Foreskin keratinocyte (primary cell): ENCODE measurements at places on chromosomes 12 and 14. TPM values are rescaled to one million over a fixed set of nuclear protein-coding genes. Genes with fewer than 3 reads are reported as not detected.

The KRT71 gene
- not detected in 2 replicates for total RNA-seq

The FAM90A1 gene
- total RNA-seq, result 0.28 and 0.41 TPM in 2 replicates

The HCAR3 gene
- 0.92 and 1.2 TPM in 2 replicates for total RNA-seq

The TMEM120B gene
- 9.9 and 10.4 TPM in 2 replicates for total RNA-seq

The CCDC198 gene
- total RNA-seq, result not detected in 2 replicates

The PMEL gene
- 0.85 and 1.3 TPM in 2 replicates for total RNA-seq

DNA sequence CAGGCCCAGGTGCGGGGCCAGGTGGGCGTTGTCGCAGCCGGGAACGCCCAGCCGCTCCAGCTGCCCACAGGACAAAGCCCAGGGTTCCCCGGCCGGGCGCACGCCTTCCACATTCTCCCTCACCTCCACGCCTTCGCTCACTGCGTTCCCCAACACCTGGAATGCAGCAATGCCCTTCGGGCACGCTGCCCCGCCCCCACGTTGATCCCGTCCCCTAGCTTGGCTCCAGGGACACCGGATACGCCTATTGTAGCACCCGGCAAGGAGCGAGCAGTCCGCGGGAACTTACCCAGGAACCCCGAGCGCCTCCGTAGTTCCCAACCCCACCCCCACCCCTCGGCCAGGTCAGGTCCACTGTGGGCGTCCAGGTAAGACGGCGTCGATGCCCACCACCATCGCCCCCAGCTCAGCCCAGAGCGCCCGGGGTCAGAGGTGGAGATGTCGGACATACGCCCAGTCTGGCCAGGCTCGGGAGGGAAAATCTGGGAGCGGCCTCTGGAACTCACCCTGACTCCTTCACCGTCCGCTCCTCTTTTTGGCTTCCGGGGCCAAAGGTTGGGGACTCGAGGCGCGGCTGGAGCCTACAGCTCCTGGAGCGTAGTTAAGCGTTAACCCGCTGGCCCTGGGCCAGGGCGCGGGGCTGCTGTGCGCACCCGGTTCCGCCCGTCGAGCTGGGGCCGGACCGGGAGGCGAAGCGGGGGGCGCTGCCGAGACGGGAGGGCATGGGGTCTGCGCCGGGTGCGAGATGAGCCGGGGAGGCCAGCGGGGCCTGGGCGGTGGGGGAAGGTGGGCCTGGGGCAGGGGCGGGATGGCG lies 594 bp upstream of the CEP170B start:
- peak; percentile 80 for DNase-seq

DNA sequence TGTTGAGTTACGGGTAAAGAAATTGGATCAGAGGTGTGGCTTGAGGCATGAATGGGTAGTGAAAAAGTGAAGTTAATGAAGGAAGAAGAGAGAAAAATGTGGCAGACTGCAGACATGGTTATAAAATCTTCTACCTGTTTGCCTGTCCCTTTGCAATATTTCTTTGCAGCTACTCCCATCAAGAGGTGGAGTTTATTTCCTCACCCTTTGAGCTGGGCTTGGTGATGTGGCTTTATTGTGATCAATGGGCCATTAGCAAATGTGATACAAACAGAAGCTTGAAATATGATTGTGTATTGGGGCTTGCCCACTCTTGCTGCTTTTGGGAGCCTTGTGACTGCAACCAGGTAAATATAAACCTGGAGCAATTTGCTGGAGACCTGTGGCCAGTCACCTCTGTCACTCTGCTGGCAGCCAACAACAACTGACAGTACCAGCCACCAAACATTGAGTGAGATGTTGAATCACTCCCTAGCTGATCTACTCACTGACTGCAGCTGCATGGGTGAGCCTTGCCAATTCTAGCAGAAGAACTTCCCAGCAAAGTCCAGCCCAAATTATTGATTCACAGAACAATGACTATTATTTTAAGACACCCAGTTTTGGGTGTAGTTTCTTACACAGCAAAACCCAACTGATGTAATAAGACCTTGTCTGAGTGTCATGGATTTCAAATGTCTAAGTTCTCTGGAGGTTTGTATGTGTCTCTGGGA lies 151.0 kb upstream of the ATP2B1 start:
- no peak for DNase-seq

GRCh38 chr12:80648881-80649280 lies 58.6 kb upstream of the MYF6 start:
- peak; percentile 77 for DNase-seq

DNA sequence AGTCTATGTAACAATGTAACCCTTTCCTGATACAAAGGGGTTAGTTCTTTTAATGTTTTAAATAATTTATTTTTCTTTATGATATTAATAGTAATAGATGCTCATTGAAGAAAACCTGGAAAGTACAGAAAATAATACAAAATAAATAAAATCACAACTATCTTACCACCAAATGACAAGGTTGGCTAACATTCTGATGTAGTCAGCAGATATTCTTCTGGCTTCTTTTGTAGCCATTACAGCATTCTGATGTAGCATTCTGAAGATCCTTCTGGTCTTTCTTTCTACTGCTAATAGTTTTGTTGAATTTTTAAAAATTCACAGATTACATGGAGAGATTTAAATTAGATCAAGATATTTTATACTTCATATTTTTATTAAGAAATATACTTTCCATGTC lies 301.6 kb downstream of the AKAP6 start:
- no peak for DNase-seq

- no peak for DNase-seq
Measured at GRCh38 chr12:128551266-128551665, 272.5 kb downstream of the SLC15A4 start.

- no peak for DNase-seq
Measured at GRCh38 chr12:25904442-25904841, 54.0 kb upstream of the RASSF8 start.

DNA sequence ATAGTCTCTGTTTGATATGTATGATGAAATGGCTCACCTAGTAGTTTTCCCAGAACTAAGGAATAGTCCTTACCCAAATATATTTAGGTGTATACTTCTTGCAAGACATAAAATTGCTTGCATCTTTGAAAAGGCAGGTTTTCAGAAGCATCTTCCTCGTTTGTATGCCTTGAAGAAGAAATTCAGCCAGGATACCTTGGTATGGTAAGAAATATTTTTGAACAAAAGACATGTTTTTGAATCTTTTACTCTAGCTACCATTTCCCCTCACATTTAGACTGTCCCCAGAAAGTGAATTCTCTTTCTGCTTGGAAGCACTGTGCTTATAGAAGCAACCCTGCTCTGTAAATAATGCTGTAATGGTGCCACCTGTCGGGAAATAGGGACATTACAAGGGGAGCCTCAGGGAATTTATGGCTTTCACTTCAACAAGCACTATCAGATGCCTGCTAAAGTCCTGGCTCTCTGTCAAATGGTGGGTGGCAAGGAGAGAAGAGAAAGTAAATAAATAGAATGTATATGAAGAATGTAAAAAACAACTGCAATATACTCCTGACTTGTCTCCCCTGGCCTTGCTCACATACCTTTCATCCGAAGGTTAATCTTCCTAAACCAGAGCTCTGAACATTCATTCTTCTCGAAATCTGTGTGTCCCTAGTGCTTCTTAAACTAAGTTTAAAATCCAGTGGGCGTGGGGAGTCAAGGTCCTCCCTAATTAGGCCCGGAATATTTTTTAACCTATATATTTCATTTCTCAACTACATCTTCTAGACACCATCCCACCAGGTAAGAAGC lies 6.1 kb downstream of the CCDC184 start:
- no peak for DNase-seq

DNA sequence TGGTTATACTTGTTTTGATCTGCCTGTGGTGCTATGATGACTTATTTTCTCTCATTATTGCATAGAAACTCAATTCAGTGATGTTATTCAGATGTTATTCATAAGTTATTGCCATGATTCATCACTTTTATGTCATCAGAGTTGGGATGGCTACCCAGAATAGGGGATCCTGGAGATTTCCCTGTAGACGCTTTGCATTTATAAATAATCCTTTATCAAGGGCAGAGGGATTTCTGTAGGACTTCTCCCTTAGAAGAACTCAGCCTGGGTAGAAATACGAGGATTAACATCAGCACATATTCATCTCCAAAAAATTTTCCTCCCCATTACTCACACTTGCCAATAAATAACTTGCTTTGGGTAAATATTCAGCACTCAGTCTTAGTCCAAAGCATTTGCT lies 4.9 kb downstream of the GPRC5A start:
- DNase-seq, result peak; percentile 76
